ENCODE measurements at places on chromosomes 12 and 14.

DNA sequence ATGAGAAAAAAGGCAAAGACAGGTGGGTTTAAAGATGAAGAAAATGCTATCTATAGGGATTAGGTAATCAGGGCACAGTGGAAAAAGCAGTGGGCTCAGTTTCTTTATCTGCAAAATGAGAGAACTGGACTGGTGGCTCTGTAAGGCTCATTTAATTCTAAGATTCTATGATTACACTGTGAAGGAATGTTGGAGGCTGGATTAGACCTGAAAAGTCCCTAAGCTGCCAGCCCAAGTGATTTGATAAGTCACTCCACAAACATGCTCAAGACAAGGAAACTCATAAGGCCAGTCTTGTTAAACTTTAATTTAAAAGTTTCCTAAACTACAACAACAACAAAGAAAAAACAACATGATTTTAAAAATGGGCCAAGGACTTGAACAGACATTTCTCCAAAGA, 75.1 kb downstream of the DCAF5 start:
- DNase-seq = no peak

GRCh38 chr12:2341871-2342270, 289.1 kb downstream of the CACNA1C start:
- no peak for DNase-seq

GRCh38 chr12:110176745-110177144, 52.6 kb downstream of the IFT81 start:
- DNase-seq = no peak

- no peak for DNase-seq
Measured at GRCh38 chr12:42916143-42916542, 326.6 kb upstream of the PRICKLE1 start.

DNA sequence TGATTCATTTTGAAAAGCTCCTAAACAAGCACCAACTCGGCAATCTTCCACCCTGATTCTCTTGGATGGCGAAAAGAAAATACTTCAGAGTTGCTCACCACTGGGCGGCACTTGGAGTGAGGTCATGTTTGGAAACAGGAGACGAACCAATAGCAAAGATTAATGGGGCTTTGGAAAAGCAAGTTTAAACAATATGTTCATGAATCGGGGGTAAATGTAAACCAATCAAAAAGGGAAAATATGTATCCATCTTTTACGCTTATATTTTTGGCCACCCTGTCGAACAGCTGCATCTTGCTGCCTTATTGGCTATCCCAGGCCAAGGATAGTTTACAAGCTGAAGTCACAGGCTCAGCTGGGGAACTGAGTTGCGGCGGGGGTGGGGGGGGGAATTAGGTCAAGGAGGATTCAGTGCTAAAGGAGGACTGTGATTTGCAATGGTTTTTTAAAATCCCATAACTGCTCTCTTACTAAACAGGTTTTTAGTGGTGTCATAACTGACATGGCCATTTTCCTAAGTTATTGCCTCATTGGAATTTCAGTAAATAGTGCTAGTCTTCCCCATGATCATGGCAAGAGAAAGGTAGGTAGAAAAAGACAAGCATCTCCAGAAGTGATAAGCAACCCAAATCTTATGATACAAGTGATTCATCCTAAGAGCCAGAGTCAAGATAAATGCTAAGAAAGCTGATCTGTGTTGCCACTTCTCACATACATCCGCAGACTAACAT, 210.6 kb downstream of the PHLDA1 start:
- no peak for DNase-seq

DNA sequence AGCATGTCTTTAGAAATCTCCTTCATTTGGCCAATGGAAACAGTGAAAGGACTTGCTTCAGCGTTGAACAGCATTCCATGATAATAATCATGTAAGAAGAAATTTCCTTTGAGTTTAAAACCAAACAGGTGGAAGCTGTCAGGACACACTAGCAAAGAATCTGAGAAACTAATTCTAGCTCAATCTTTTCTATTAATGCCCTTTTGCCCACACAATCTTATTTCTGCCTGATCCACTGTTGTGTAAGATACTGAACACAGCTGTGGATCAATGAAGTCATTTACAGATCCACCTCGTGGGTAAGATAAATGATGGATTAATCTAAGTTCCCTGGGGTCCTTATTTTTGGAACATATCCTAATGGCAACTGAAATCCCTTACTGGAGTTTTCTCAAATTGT, 536.9 kb upstream of the LMO3 start:
- DNase-seq = no peak

GRCh38 chr14:94097091-94097490, 13.4 kb upstream of the IFI27 start:
- DNase-seq = no peak

GRCh38 chr14:45798659-45799058, 545.7 kb upstream of the MIS18BP1 start:
- no peak for DNase-seq

DNA sequence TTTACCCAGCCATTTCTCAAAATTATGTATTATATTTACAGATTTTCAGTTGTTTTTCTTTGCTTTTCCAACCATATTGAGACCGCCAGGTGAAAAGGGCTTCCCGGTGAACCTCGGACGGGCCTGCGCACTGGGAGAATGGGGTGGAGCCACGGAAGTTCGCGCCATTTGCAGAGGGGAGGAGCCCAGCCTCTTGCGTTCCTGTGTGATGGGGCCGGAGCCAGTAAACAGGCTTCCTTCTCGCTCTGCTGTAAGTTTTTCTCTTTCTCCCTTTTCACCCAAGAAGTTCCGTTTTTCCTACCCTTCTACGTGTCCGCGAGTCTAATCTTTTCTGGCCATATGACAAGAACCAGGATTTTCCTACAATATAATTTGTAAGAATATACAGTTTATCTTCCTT, 1108.8 kb upstream of the SEL1L start:
- no peak for DNase-seq

DNA sequence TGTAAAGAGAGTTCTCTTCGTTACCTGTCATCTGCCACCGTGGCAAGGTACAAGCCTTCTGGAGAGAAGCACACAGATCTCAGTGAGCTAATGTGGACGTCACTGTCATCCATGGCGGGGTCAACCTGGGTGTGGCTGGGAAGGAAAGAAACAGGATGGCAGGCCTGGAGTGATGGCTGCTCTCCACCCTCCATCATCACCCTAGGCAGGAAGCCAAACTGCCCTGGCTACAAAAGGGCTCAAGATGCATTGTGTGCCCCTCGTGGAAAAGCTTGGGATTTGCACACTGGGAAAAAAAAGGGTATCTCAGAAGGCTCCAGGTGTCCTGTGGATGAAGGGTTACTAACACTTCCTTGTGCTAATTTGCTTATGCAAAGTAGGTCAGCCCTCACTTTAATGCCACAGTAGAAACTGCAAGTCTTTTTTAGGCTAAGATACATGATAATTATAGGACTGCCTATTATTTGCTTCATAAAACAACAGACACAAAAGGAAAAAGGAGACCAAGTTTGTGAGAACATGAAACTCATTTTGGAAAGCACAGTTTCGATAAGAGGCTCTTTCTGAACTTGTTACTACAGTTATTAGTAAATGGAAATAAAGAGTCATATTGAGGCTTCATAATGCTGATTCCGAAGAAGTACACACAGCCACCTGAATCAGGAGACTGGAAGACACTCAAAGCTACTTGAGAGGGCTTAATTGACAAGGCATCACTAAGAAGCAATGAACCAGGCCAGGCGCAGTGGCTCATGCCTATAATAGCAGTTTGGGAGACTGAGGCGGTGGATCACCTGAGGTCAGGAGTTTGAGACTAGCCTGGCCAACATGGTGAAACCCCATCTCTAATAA, 18.9 kb downstream of the RFC5 start:
- no peak for DNase-seq
